Activated gamma-delta T cell treated with Interleukin-2 at 50 U/mL for 16 hours (primary cell): ENCODE measurements at places on chromosomes 16 and 17.

DNA sequence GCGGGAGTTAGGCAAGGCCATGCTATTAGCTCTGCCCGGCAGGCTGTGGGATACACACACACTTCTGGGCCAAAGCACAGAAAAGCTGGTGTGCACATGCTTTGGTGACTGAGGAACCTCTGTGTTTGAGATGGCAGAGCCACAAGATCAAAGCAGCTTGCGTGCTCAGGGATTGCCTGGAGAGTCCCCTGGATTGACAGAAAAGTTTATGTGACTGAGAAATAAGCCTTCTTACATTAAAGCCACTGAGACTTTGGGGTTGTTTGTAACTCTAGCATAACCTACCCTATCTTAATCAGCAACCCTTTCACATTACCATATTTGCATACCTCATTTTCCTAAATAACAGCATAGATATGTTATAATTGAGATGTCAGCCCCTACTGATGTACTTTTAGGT, 69.3 kb downstream of the MYO1D start:
- no peak for DNase-seq

DNA sequence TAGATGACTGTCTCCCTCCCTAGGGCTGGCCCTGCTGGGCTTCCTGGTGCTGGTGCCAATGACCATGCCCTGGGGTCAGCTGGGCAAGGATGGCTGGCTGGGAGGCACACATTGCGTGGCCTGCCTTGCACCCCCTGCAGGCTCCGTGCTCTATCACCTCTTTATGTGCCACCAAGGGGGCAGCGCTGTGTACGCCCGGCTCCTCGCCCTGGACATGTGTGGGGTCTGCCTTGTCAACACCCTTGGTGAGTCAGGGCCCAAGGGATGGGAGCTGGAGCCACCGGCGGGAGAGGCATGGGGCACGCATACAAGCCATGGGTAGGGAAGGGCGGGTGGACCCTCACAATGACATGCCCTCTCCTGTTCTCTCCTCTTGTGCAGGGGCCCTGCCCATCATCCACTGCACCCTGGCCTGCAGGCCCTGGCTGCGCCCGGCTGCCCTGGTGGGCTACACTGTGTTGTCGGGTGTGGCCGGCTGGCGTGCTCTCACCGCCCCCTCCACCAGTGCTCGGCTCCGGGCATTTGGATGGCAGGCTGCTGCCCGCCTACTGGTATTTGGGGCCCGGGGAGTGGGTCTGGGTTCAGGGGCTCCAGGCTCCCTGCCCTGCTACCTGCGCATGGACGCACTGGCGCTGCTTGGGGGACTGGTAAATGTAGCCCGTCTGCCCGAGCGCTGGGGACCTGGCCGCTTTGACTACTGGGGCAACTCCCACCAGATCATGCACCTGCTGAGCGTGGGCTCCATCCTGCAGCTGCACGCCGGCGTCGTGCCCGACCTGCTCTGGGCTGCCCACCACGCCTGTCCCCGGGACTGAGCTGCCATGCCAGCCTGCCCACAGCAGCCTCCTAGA, 2.2 kb downstream of the PAQR4 start:
- DNase-seq: no peak

DNA sequence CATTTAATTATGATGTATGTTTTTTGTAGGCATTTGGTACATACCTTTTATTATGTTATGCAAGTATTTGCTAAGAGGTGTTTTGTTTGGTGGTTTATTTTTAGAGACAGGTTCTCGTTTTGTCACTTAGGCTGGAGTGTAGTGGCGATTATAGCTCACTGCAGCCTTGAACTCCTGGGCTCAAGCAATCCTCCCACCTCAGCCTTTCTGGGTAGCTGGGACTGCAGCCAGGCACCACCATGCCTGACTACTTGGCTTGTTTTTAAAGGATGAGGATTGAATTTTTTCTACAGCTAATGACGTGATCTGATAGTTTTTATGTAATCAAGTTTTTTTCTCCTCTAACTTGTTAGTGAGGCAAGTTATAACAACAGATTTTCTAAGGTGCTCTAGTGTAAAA, 199.6 kb downstream of the SPECC1 start:
- no peak for DNase-seq

- DNase-seq: no peak
These were observed 8.7 kb downstream of the GPRC5B start for GRCh38 chr16:19875900-19876299.

GRCh38 chr16:23520500-23520899, 10.2 kb upstream of the GGA2 start:
- DNase-seq: no peak

DNA sequence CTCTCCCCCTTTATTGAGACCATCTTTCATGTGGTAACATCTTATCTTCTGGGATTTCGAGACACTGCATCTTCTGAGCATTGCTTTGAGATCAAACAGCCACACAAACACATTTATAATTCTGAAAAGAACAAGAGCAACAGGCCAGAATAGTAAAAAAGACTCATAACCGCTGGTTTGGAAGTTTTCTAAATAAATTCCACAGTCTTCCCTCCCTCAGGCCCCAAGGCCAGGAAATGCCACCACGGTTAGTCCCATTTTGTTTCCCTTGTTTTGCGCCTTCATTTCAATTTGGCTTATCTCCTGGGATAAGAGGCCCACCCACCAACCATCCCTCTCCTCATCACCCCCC, 25.3 kb downstream of the LITAF start:
- no peak for DNase-seq

DNA sequence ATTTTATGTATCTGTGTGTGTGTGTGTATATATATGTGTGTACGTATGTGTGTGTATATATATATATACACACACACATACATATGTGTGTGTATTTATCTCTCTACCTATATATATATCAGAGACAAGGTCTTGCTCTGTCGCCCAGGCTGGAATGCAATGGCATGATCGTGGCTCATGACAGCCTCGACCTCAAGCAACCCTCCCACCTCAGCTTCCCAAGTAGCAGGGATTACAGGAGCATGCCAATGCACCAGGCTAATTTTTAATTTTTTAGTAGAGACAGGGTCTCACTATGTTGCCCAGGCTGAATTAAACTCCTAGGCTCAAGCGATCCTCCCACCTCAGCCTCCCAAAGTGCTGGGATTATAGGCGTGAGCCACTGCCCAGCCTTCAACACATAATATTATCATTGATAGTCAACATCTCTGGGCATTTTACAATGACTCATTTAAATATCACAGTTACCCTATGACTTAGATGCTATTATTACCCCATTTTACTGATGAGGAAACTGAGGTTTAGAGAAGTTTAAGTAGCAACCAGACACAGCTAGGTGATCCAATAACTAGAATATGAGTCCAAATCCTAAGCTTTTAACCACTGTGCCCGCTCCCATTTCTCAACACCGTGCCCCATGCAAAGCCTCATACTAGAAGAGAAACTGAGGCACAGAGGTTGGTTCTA, 24.3 kb downstream of the G6PC3 start:
- DNase-seq: no peak

DNA sequence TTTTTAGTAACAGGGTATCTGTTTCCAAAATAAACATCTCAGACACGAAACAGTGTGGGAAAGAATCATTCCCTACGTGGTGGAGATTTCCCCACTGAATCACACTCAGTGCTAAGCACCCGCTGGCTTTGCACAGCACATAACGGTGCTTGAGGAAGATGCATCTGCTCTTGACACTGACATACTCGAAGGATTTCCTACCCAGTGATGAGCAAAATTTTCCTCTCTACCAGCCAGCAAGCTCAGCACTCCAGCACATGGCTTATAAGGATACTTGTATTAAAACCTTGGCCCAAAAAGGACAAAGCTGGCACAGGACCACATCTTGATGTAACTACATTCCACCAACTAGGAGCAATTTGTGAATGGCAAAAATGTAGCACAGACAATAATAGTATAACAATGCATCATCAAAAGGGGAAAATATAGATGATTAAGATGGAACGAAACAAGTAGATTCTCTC, 59.0 kb downstream of the ANKFY1 start:
- DNase-seq: no peak

GRCh38 chr16:49362230-49362629, 11.4 kb upstream of the C16orf78 start:
- DNase-seq: no peak

GRCh38 chr17:11458279-11458678, 140.0 kb upstream of the DNAH9 start:
- no peak for DNase-seq

DNA sequence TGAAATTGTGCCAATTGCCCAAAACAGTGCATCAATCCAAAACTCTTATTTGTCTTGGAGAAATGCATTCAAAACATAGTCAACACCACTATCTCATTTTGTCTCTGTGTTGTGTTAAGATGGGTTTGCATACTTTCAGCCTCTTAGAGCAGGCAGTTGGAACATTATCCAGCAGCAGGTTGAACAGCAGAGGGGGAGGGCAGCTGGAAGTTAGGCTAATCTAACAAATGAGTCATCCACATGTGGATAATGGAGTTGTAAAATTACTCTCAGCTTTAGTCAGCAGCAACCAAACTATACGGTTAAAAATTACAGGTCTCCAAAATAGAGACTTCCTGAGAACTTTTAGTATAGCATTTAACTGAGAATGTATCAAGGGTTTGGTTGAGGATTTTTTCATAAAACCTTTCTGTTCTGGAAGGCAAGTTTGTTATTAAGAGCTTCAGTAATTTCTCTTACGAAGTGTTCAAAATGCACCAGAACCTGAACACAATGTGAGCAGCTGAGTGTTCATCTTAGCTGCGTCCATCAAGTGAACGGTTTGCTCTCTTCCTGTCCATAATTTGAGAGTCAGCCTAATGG, 46.3 kb downstream of the PRKCA start:
- DNase-seq: no peak

GRCh38 chr17:58184986-58185761, 7.4 kb upstream of the EPX start:
- no peak for DNase-seq

DNA sequence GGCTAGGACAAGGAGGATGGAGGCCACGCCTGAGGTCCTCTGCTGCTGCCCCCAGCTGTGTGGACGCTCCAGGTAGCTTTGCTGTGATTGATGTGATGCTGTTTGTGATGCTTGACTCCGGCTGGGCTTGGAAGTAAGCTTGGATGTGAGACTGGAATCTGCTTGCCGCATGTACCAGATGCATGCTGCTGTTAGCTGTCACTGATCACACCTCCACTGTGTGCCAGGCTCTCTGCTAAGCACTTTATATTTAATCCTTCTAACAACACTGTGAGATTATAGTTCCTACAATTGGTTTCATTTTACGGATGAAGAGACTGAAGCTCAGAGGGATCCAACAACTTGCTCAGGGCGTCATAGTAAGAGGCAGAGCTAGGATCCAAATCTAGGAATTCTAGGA, 23.5 kb downstream of the SNX29 start:
- DNase-seq: no peak

GRCh38 chr17:47708864-47709541, 15.0 kb downstream of the TBKBP1 start:
- no peak for DNase-seq

GRCh38 chr16:56580391-56581048, 8.8 kb upstream of the MT3 start:
- no peak for DNase-seq

GRCh38 chr17:69228576-69228975, at the start of gene ABCA10:
Gene ABCA10 (minus strand): TSS chr17:69228824. CDS start chr17:69225358, 3,466 bp downstream.
- no peak for DNase-seq

DNA sequence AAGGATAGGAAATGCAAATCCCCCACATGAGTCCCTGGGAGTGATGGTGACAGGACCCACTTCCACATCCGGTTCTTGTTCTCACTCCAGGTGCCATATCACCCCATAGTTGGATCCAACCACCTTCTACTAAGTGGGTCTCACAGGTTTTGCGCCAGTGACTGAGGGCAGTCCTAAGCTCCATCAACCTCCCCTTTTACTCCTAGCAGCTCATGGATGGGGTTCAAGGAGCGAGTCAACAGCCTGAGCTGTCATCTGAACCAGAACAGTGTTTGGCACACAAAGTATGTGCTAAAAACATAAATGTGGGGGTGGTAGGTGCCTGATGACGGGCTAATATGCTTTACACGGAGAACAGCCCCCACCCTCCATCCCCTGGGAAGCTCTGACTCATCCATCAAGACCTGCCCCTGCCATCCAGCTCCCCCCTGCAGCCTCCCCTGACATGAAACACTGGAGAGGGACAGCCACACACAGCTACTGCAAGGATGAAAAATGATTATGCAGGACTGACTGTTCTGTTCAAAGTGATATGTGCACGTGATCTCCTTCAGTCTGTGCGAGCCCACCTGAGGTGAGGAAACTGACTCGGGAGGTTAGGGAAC, 143.2 kb upstream of the CDH5 start:
- DNase-seq: no peak

GRCh38 chr16:8868416-8869211, at the start of gene CARHSP1:
Gene CARHSP1 (minus strand): TSS chr16:8869006. CDS start chr16:8859328, 9,678 bp downstream.
- DNase-seq: peak; percentile 82

DNA sequence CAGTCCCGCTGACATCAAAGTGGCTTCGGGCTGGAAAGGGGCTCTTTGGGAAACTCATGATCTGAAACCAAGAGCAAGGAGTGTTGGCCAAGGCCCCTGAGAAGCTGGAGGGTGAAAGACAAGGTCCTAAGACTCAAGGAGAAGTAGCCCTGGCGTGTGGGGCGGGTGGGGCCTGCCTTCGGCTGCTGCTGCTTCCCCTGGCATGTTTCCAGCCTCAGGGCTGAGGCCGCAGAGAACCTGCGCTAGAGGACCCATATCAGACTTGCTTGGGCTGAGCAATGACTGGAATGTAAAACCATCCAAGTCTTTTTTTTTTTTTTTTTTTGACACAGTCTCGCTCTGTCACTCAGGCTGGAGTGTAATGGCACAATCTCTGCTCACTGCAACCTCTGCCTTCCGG, 67.5 kb upstream of the GCSH start:
- no peak for DNase-seq

DNA sequence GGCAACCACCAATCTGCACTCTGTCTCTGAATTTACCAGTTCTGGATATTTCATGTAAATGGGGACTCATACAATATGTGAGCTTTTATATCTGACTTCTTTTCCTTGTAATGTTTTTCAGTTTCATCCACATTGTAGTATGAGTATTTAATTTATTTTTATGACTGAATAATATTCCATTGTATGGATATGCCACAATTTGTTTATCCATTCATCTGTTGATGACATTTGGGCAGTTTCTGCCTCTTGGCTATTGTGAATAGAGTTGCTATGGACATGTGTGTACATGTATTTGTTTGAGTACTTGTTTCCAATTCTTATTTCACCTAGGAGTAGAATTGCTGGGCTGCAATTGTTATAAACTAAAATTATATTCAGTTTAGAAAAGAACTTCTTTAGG, 126.9 kb downstream of the MRTFB start:
- no peak for DNase-seq

- no peak for DNase-seq
These were observed 702 bp downstream of the IRX5 start for GRCh38 chr16:54931120-54932014.

DNA sequence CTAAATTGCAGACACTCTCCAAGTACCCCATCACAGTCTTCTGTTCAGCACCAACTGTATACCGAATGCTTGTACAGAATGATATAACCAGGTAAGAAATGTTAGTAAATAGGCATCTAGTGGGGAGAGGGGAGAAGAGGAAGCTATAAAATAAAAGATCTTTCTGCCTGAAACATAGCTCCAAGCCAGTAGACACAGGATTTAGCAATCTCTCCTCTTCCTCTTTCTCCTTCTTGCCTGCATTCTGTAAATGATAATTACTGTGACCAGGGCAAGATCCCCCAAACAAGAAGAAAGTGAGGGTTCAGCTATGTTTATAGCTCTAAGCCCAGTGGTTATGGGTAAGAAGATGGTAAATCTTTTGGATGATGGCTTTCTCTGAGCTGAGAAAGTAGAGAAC, 17.9 kb downstream of the ACSM3 start:
- no peak for DNase-seq

GRCh38 chr16:86384263-86384649, 126.1 kb upstream of the FOXF1 start:
- no peak for DNase-seq

GRCh38 chr16:495127-495748, 32.3 kb upstream of the CAPN15 start:
- DNase-seq: no peak

GRCh38 chr17:64741038-64741641, 79.0 kb upstream of the SMURF2 start:
- DNase-seq: no peak
